ENCODE measurements at places on chromosomes 5 and 9. TPM values are rescaled to one million over a fixed set of nuclear protein-coding genes. Genes with fewer than 3 reads are reported as not detected.

The C7 gene
- 559 TPM for polyA plus RNA-seq

- peak; percentile 44 for DNase-seq
These were observed 92.3 kb downstream of the ANKRD33B start for GRCh38 chr5:10655972-10656830.

The SLIT3 gene
- polyA plus RNA-seq, result 48.2 TPM

- no peak for DNase-seq
These were observed 52.0 kb downstream of the ITGA2 start for GRCh38 chr5:53041071-53041692.

GRCh38 chr9:72844440-72844768, 108.4 kb downstream of the ALDH1A1 start:
- no peak for DNase-seq

The INSL4 gene
- not detected for polyA plus RNA-seq

DNA sequence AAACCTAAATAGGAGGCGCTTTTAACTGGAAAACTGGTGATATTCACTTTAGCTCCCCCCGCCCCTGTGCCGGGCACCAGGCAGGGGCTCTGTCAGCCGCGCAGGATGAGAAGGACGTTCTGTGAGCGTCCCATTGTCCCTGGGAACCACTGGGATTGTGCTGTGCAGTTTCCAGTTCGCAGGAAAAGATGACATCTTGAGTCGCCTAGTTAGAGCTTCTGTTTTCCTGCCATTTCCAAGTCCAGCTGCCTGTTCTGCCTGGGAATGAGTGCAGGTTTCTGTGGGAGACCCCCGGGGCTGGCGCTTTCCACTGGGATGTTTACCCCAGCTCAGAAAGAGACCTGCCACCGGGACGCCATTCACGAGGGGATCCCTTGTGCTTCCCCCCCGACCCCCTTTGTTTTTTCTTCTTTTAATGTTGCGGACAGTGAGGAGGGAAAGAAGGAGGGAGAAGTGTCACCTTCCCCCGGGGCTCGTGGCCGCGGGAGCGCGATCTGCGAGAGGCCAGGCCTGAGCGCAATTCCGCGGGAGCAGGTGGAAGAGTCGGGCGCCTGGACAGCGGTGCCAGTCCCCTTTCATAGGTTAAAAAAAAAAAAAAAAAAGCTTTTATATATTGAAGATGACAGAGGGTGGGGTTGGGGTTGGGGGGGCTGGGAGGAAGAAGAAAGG, 121.5 kb downstream of the RMI1 start:
- peak; percentile 74 for DNase-seq

DNA sequence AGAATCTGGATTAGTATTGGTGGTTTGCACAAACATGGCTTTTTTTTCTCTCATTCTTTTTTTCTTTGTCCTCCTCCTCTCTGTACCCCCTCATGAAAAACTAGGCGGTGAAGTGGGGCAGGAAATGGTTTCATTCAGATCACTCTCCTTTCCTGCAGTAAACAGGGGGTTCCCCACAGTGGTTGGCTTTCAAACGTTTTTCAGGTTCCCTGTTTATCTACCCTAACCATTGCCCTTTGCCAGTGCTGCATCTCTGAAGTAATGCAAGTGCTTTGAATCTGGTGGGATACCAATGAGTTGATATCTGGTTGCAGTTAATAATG, 29.8 kb downstream of the NR4A3 start:
- DNase-seq, result no peak

The MAMDC2 gene
- 7.9 TPM for polyA plus RNA-seq

DNA sequence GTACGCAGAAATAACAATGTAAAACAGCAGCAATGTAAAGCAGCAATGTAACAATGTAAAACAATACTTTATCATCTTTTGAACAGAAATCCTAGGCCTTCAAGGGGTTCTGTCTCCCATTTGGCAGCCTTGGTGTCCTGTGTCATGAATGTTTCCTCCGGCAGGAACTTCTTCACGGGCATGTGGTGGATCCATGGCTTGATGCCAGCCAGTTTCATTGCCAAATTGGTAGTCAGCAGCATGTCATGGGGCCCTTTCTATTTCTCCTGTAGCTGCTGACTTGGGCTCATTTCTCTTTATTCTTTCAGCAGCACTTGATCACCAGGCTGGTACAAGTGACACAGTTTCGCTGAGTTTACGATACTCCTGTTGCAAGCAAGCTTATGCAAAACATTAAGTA, 275.3 kb downstream of the HTR1A start:
- DNase-seq, result no peak

The GZMA gene
- 3.5 TPM for polyA plus RNA-seq

The SH2D3C gene
- 35.2 TPM for polyA plus RNA-seq

GRCh38 chr9:108579757-108580439, 275.9 kb downstream of the ACTL7B start:
- no peak for DNase-seq

GRCh38 chr5:81361600-81361999, 32.3 kb downstream of the ACOT12 start:
- DNase-seq, result no peak

The TMEM203 gene
- polyA plus RNA-seq, result 31.9 TPM

The PLEKHG4B gene
- polyA plus RNA-seq, result 15.8 TPM

The TAF11L5 gene
- not detected for polyA plus RNA-seq

The TMEM215 gene
- not detected for polyA plus RNA-seq

The PNPLA7 gene
- polyA plus RNA-seq, result 8.9 TPM

DNA sequence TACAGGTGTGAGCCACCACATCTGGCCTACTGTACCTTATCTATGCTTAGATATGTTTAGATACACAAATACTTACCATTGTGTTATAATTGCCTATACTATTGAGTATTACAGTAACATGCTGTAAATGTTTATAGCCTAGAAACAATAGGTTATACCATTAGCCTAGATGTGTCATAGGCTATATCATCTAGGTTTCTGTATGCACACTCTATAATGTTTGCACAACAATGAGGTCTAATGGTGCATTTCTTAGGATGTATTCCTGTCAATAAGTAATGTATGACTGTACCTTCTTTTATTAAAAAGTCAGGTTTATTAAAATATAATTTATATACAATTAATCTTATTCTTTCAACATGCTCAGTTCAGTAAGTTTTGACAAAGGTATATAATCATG, 683.1 kb downstream of the LRRC70 start:
- DNase-seq, result no peak

DNA sequence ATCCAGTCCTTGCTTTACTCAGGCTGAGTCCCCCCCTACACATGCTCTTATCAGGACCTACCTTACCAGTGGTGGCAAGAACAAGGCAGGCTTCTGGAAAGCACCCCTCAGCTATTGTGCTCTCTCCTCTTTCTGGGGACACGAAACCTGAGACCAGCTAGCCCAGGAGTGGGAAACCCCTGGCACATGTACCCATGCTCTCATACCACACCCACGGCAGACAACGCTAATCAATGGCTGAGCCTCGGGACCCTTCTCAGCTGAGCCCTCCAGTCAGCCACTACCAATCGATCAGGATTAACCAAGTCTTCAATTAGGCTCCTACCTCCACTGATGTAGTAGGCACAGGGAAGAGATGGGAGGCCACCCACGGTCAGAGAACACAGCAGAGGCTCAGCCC, 65.1 kb downstream of the VAV2 start:
- DNase-seq, result no peak

DNA sequence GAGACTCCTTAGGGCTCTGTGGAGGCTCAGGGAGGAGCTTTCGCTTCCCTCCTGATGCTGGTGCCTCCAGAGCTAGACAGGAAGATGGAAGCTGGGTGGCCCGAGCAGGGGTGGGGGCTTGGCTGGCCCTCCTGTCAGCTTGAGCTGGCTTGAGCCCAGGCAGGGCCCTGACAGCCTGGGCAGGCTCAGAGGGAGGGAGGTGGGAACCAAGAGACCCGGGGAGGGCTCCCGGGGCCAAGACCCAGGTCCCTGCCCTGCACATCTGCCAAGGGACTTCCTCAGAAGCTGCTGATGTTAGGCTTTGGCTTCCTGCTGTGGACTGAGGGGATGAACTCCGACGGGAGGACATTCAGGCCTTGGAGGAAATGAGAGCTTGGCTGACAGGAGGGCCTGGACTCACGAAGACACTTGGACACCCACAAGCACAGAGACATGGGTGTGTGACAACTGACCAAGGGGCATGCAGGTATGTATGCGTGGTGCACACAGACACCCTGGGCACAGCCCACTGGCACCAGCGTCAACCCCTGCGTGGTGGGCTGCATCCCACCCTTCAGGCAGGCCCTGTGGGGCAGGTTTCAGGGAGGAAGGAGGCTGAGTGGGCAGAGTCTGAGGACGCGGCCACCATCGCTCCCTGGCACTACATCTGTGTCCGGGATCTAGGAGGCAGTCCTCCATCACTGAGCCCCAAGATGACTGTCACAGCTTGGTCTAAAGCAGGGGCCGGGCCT, 1.7 kb upstream of the LTC4S start:
- DNase-seq, result peak; percentile 77

DNA sequence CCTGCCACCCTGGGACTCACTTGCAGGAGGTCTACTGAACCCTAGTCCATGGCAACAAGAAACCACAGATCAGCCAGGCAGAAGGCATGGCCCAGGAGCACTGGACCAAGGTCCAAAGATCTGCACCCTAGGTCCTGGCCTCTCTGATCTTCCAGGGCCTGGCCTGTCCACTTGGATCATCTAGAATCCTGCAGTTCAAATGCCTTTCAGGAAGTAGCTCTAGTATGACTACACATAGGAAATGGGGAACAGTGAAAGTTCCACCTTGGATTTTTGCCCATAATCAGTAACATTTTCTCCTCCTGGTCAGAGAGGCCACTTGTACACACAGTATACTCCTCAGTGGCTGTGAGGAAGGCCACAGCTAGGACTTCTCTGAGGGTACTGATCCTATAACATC, 11.5 kb downstream of the ANXA6 start:
- DNase-seq, result no peak

The PCDHB13 gene
- 5.9 TPM for polyA plus RNA-seq

The PCA3 gene
- polyA plus RNA-seq, result 0.43 TPM

The PCDHGB4 gene
- 5.9 TPM for polyA plus RNA-seq

- DNase-seq, result peak; percentile 12
These were observed 95.4 kb upstream of the PRDM9 start for GRCh38 chr5:23411994-23412393.

DNA sequence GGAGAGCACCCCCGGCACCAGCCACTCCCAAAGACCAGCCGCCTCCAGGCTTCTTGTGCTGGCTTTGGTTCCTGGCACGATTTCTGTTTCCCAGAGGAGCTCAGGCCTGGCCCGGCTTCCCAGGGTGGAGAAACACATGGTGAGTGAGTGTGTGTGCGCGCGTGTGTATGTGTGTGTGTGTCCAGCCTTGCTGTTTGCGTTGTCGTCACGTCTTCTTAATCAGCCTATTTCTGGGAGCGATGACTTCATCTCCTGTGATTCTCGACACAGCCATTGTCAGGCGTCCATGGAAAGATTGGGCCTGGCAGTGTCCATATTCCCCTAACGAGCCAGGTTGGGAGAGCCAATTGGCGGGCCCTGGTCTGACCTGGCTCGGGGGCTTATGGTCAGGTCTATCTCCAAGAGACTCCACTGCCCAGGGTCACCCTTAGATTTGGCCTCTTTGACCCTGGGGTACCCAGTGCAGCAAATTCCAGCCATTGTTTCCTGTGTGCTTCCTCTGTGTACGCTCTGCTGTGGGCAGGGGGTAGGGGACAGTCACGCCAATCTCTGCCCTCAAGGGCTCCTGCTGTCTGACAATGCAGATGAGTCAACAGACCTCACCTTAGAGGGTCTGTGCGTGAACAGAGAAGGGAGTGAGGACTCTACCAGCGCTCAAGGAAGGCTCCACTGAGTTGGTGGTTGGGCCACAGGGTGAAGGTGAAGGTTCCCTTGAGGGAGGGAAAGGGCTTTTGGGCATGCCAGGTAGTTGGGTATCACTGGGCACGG, 73.8 kb downstream of the DAB2IP start:
- peak; percentile 86 for DNase-seq

DNA sequence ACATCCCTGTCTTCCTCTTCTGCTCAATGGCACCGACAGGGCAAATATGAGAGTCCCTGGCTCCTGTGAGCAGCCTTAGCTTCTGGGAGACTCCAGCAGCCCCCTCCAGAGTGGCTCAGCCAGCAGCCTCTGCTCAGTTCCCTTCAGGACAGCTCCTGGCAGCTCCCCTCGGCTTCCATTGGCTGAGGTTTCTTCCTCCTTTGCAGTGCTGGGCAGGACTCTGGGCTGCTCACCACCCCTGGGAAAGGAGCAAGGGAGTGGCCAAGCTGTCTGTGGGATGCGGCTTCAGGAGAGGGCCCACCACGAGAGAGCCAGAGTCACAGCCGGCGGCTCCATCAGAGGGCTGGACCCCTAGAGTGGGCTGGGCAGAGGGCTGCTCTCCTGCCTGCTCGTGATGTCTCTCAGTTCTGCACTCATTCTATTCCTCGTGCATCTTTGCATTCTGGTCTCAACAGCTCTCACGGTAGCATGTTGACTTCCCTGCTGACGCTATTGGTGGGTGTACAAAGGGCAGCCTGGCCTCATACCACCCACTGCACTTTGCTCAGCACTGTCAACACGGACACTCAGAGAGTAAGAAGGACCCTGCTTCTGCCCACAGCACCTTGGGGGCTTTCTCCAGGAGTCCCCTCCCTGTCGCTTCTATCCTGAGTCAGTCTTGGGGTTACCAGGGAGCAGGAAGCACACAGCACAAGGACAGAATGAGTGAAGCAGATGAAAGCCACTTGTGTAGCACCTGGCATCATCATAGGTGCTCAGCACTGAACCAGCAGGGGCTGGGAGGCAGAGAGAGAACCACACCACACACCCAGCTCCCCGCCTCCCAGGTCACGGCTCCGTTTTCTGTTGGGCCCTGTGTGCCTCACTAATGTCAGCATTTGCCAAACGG, 80.9 kb upstream of the ALDH1B1 start:
- no peak for DNase-seq

The EXOSC2 gene
- 56.3 TPM for polyA plus RNA-seq

The SPATA31E1 gene
- not detected for polyA plus RNA-seq

DNA sequence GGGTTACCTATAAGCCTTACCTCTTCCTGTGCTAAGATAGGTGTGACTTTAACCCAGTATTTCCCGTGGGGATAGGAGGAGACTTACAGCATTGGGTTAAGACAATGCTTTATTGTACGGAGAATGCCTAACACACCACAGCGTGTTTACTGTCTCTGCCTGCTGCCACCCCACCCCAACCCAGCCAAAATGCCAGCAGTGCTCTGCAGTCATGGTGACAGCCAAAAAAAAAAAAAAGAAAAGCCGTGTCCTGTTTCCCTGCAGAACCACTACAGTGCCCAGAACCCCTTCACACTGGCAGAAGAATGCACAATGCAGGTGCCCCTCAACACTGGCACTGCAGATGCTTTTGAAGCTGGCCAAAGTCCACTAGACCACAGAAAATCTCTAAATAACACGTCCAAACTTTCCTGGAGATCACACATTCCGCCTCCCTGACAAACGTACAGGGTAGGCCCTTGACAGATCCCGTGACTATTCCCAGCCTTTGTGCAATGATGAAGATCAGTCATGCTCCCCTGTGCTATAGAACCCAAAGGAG, 102.2 kb downstream of the SERINC5 start:
- no peak for DNase-seq

GRCh38 chr9:92642564-92642963, 27.4 kb downstream of the IPPK start:
- no peak for DNase-seq

DNA sequence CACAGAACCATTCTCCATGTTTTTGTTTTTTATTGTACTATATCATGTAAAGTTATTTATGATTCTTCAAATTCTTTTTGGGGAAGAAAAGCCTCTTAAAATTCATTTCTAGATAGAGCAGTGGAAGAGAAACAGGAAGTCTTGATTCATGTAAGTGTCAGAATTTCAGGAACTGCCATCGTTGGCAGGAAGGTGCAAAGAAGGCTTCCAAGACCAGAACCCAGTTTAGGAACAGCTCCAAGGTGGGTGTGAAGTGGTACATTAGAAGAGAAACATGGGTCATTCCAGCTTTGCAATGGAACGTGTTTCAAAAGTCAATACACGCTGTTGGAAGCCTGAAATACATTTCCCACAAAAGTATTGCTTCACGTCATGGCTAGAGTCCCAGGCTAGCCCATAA, 14.8 kb downstream of the SAXO1 start:
- DNase-seq, result no peak

The IL12B gene
- polyA plus RNA-seq, result 0.09 TPM
